ENCODE measurements at places on chromosomes 7 and 10.

- no peak for DNase-seq
Observed at GRCh38 chr10:85926986-85927385, 439.6 kb downstream of the GRID1 start.

- DNase-seq, result no peak
Observed at GRCh38 chr7:120475994-120476393, 203.0 kb downstream of the KCND2 start.

GRCh38 chr10:34119456-34119855 is 695.6 kb downstream of the PARD3 start:
- no peak for DNase-seq

DNA sequence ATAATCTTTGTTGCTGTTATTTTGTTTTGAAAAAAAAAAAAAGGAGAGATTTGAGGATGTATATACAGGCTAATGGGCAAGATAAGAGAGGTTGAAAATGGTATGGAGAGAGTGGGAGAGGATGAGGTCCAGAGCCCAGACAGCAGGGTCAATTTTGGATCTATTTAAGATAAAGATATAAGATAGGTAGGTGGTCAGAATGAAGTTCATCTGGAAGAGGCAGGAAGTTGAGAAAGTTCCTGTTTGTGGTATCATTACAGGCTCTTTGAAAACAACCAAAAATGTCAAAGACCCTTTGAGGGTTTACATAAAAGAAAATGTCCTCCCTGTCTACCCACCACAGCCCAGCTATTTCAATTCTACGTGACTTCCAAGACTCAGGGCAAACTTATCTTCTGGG is 7.5 kb downstream of the CEP41 start:
- DNase-seq, result no peak

DNA sequence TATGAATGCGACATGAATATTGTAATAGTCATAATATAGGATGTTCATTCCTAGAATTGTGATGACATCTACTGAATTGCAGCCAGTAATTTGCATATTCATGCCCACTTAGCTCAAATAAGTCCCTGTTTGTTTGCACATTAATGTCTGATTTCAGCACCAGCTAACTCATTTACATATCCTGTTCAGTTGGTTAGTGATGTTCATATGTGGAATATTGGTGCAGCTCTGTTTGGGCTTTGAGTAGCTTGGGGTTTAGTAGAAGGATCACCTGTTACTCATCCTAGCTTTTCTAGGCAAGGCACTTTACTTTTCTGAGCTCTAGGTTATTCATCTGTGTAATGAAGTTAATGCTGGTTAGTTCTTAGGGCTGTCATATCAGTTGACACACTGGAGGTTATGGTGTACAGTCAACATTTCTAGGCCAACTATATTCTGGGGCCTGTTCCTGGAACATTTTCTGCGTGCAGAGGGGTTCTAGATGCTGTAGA is 238.4 kb downstream of the EXOC4 start:
- no peak for DNase-seq

- DNase-seq, result peak; percentile 43
Observed at GRCh38 chr10:102120991-102121738, 997 bp upstream of the LDB1 start.

DNA sequence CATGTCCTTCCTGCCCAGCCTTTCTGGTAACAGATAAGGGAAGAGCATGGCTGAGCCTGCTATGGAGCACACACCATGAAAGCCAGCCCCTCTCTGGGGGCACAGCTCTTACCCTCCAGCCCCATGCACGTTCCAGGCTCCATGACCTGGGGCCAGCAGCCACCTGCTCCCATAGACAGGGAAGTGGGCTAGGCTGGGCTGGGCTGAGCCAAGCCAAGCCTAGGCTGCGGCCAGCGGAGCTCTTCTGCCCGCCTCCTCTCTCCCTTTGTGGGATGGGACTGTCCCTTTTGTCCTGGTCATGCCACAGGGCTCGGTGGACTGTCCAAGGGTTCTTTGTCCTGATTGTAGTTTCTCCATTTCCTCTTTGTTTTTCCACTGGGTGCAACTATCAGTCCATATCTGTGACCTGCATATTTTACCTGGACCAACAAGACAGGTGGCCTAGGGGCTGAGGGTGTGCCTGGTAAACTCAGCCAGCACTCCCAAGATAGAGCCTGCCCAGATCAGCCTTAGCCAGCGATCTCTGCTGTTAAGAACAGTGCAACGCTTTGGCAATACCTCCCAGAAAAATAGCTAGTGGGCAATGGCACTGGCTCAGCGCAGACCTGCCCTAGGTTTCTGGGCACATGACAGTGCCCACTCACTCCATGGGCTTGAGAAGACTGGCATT is 97.2 kb upstream of the BTBD16 start:
- no peak for DNase-seq

GRCh38 chr10:25278180-25278579 is 103.4 kb downstream of the GPR158 start:
- no peak for DNase-seq

DNA sequence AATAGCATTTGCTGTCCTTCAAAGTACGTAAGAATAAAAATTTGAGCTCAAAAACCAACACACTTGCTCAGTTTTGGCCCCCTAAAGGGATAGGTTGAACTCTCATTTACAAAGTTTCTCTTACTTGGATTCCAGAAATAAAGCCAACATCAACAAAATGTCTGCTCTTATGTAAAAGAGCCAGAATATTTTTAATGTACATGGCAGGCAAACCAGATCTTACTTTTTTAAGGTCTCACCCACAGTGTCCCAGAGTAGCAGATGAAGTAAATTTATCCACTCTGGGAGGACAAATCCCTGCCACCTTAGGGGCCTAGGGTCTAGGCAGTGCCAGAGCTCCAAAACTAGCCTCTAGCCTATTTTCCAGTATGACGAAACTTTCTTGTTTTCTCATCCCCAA is 159.6 kb downstream of the SKAP2 start:
- no peak for DNase-seq

GRCh38 chr10:55212051-55212450 is 411.0 kb upstream of the PCDH15 start:
- no peak for DNase-seq

GRCh38 chr10:83990126-83990525 is 149.2 kb upstream of the GHITM start:
- no peak for DNase-seq
